ENCODE measurements at places on chromosomes 6 and 20.

DNA sequence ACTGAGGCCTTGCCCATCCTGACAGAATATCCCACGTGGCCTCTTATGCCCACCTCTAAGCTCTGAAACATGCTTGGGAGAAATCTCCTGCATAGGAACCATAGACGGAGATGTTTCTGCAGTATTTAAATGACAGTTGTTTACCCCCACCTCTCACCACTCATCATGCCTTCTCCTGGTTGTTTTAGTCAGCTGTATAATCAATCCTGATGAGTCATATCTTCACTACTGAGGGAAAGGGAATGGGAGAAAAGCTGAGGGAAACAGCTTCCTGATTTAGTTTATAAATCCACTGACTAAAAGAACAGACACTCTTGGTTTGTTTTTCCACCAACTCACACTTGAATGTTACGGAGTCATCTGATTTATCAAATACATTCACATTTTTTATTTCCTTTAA, 113.2 kb upstream of the TENT5A start:
- no peak for DNase-seq

DNA sequence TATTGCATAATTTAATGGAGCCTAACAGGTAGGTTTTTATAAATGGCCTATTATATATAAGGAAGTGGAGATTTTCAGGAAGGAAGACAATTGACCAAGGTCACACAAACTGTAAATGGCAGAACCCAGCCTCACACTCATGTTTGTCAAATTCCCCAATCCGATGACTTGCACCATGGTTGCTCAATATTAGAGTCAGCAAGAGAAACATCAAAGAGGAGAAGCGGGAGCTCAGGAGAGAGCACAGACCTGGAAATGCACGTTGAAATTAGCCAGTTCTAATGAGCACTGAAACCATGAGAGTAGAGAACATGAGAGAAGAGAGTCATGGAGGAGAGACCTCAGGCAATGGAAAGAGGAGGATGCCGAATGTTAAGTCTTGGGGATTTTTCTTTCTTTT, 13.5 kb upstream of the MLIP start:
- no peak for DNase-seq

DNA sequence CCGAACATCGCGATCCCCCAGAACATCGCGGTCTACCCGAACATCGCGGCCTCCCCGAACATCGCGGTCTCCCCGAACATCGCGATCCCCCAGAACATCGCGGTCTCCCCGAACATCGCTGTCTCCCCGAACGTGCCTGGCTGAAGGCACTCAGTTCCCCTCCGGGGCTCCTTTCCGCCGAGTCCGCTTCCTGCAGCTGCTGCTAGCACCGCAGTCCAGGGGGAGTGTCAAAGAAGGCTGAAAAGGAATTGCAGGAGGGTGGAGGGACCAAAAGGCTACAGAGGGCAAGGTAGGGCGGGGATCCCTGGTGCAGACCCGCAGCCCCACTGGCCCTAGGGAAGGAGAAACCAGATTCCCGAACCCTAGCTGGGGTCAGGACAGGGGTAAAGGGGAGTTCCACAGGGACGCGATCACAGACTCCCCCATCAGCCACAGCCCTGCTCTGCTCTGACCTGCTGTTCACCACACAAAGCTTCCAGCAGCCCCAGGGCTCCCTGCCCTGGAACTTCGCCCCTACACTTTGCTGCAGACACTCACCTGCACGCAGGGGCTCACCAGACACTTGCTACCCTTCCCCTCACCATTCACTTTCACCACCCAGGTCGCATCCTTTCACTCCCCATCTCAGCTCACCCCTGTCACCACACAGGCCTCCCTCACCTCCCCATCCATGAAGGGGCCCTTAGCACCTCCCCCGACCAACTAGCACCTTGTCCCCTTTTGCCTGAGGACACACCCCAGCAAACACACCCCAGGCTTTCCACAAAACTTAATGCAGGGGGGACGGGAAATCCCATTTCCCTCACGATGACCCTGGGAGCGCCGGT, 1.7 kb downstream of the ULBP1 start:
- DNase-seq = no peak

- DNase-seq = no peak
These were observed 482.2 kb upstream of the RNF217 start for GRCh38 chr6:124479991-124480430.

GRCh38 chr20:35735826-35736470, 6.1 kb downstream of the RBM39 start:
- DNase-seq = no peak

All from caudate nucleus (tissue), 63 donors.